ENCODE measurements at places on chromosomes 5 and 9.

GRCh38 chr5:107806271-107806670 lies 135.5 kb upstream of the EFNA5 start:
- no peak for DNase-seq

GRCh38 chr9:100285080-100285479 lies 67.7 kb downstream of the TEX10 start:
- no peak for DNase-seq

- DNase-seq = no peak
Measured at GRCh38 chr5:114055318-114056184, 306.3 kb upstream of the KCNN2 start.

DNA sequence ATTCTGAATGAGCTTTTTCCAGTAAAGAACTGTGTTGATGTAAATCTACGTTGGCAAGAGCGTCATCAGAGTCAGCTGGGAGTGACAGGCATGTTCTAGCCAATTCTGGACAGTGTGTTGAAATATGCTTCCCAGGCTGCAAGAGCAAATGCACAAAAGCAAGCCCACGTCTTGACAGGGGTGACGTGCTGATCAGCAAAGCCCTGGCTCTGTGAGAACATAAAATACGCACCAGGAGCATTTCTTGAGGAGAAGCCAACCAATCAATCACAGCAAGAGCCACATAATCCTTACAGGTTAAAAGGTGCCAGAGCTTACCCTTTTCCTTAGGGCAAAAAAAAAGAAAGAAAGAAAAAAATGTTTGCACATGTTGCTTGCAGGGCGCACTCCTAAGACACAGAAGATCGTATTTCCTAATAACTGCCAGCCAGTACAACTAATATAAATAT lies 148.1 kb downstream of the PDE4D start:
- no peak for DNase-seq

- no peak for DNase-seq
Measured at GRCh38 chr9:2610985-2611384, 10.6 kb upstream of the VLDLR start.

- no peak for DNase-seq
Measured at GRCh38 chr5:79694183-79694582, 4.5 kb downstream of the CMYA5 start.

DNA sequence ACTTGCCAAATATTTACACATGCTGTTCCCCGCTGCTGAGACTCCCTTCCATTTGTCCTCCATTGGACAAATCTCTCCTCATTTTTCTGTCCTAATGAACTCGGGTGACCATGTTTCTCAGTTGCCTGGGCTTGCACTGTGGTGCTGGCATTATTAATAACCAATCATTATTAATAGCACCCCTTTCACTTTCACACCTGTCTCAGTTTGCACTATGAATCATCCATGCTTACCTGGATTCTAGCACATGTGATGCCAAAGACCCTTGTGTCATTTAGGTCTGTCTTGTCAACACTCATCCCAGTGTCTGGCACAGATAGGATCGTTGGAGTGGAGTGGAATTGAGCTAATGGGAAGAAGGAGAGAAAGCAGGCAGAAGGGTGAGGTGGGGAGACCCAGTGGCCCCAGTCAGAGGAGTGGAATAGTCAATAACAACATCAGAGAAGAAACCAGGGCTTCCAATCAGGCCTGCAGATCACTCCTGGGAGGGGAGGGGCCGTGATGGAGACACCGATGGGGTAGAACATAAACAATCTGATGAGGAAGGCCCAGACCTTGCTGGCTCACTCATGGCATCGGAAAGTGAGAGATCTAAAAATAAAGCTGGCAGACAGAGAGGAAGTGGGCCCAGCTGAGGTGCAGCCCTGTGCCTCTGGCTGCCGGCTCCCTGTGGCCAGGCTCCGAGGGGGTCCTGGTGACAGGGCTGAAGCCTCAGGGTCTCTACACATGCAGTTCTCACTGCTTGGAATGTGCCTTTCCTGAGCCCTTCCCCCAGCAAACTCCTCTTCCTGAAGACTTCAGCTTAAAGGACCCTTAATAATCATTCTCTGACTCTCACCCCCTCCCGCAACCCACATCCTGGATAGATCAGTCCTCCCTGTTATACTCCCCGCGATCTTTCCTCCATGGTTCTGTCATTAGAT lies 33.5 kb upstream of the CRB2 start:
- DNase-seq = peak; percentile 28

GRCh38 chr9:84271531-84271900 lies 69.0 kb downstream of the SLC28A3 start:
- no peak for DNase-seq

GRCh38 chr9:22617156-22617555 lies 170.5 kb downstream of the DMRTA1 start:
- no peak for DNase-seq

- no peak for DNase-seq
Measured at GRCh38 chr5:147530530-147531389, 20.9 kb upstream of the DPYSL3 start.

DNA sequence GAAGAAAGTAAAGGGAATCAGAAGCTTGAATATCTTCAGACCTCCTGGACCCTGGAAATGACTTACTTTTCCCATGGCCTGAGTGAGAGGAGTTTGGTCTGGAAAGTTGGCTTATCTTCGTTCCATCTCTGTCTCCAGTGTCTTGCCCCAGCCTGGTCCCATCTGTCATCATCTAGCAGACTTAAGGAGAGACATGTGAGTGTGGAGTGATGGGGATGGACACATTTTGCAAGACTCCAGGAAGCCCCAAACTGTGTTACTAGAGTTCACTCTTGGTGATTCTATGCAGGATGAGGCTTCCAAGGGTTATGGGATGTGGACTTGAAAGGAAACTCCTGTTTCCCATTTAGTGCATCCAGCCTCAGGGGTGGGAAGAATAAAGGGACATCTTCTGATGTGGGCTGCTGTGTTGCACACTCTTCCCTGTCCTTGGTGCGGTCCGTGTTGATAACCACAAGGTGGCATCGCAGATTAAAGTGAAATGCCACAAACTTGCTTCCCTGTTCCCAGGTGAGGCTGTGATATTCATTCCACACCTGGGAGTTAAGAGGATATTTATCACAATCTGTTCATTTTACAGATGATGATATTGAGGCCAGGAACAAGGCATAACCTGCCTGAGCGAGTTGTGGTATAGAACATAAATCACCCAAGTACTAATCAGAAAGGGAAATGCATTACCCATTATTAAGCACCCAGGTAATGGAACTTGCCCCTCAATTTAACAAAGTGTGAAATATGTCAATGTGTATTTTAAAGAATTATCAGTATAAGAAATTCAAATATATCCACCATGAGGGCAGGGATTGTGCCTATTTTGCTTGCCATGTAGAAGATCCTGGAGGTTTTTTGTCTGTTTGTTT lies 269.9 kb upstream of the PAPPA start:
- no peak for DNase-seq

GRCh38 chr5:125053179-125053578 lies 306.7 kb upstream of the ZNF608 start:
- no peak for DNase-seq

DNA sequence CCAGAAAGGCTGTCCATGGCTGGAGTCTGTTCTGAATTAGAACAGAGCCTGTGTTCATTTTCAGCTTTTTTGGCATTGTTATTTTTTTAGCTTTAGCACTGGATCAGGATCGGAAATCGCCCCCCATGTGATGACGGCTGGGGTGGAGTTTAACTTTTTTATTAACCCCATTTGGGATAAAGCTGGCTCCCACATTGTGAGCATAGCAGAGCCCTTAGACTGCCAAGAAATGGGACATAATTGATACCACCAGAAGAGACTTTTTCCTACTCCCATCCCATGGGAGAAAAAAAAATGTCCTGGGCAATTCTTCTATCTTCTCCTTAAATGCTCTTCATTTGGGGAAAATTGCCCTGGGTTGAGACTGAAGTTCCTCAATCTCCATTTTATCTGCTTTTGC lies 52.4 kb downstream of the SLIT3 start:
- DNase-seq = no peak

DNA sequence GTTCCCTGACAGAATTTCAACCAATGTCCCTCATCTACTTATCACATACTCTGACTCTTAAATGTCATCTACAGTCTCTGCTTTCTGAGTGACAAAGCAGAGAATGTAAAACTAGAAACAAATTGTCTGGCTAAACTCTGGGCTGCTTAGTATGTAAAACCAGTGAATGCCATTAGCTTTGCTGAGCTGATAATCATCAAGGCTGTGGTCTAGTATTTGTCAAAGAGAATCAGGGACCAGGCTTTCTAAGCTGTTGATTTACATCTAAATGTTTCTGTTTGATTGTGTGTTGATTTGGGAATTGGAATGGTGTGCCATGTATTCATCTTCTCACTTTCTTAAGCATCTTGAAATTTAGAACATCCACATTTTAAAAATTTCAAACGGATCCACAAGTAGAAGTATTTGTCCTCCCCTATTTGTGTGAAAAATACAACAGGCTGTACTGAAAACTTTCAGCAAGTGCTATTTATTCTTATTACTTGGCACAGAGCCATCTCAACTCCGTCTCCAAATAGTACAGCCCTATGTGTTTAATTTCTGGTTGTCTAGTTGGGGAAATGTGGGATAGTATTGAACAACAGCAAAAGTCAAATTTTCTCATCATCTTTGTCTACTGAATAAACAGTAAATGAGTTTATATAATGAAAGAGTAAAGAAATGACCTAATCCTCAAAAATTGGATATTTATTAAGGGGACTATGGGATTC lies 251.5 kb downstream of the KCTD16 start:
- DNase-seq = no peak

GRCh38 chr5:92896722-92897121 lies 684.3 kb downstream of the NR2F1-AS1 start:
- no peak for DNase-seq

DNA sequence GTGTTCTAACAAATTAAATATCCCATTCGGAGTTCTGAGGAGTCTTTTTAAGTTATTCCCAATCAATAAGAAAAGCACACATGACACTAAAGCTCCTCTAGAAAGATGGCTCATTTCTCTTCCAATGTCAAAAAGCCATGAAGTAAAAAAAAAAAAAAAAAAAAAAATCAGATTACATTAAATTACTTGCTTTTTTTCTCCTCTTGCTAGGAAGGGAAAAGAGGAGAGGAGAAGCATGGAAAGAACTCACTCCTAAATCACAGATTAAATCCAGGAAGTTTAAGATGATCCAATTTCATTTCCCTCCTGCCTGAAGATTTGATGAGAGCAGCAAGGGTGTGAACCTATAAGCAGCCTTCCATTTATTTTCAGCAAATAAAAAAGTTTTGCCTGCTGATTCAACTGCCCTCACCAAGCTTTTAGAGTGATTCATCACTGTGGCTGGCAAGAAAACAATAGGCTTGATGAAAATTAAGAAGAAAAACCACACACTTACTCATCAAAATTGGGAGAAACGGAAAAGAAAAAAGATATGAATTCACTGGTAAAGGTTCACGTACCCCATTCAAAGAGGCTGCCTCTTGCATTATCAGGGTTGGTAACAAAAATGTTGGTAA lies 19.7 kb downstream of the MYO10 start:
- DNase-seq = no peak

DNA sequence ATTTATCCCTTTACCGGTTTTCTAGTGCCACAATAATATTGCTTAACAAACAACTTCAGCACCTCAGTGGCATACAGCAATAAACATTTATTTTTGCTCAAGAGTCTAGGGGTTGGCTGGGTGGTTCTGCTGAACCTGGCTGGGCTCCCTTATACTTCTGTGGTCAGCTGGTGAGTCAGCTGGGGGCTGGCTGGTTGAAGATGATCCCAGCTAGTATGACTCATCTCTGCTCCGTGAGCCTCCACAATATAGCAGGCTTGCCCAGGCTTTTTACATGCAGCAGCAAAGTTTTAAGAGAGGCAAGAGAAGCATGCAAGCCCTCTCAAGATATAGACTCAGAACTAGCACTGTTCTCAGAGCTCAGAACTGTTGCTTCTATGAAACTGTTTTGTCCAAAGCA lies 523.5 kb upstream of the CLINT1 start:
- no peak for DNase-seq

DNA sequence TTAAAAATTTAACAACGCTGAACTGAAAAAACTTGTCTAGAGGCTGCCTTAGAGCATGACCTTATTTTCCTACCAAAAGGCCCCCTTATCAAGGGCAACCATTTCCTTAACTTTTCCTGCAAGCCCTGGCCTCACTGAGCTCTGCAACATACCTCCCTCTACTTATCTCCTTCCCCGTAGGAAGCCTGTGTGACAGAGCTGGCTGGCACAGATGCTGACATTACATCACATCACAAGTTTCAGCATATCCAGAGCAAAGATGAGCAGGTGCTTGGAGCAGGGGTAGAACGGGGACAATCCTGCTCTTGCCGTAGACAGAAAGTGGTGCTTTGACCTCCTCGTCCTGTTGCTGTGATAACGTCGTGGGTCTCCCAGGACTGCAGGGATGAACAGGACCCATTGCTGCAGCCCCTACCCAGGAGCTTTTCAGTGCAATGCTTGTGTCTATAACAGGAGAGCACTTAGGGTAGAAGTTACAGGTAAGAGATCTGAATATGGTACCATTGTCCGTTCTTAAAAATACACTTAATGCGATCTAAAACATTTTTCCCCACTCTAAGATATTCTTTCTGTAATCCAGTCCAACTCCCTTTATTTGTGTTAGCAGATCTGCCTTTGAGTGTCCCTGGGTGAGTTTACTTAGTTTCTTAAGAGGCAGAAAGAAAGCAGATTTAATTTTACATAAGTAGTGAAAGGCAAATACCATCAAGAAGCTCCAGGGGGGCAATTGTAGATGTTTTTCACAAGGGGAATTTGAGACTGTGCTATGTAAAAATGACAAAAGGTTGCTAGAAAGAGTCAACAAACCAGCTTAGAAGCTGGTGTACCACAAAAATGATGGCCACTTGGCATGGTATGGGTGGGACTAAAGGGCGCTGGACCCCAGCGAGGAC lies 101.9 kb upstream of the EFNA5 start:
- no peak for DNase-seq

- no peak for DNase-seq
Measured at GRCh38 chr5:14445576-14446290, 135.9 kb upstream of the OTULINL start.

GRCh38 chr9:129322022-129322621 lies 144.1 kb upstream of the IER5L start:
- DNase-seq = no peak

DNA sequence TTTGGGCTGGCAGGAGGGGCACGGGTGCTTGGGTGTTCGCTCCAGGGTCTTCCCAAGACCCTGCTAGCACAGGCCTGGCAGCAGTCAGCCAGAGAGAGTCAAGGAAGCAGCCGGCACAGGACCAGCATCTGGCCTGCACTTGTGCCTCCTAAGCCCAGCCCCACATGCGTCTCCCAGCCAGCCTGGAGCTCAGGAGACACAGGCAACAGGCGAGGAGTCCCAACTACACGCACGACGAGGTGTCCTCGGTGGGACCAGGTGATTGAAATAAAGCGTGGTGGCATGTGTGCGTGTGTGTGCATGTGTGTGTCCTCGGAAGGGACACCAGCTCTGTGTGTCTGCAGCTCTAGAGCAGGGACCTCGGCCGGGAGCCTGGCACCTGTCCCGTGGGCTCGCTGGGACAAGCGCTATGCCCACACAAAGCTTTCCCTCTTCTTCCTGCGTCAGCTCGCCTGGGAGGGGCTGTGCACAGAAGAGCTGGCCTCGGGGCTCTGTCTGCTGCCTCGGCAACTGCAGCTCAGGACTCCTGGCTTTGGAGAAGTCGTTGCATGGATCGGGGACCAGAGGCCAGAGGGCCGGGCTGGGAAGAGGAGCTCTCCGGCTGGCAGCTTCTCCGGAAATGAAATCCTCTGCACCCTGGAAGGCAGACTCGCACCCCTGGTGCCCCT lies 14.7 kb upstream of the SLC9A3 start:
- DNase-seq = no peak

GRCh38 chr5:32679218-32679617 lies 31.9 kb upstream of the NPR3 start:
- DNase-seq = no peak
